ENCODE measurements at places on chromosomes 16 and 17.

DNA sequence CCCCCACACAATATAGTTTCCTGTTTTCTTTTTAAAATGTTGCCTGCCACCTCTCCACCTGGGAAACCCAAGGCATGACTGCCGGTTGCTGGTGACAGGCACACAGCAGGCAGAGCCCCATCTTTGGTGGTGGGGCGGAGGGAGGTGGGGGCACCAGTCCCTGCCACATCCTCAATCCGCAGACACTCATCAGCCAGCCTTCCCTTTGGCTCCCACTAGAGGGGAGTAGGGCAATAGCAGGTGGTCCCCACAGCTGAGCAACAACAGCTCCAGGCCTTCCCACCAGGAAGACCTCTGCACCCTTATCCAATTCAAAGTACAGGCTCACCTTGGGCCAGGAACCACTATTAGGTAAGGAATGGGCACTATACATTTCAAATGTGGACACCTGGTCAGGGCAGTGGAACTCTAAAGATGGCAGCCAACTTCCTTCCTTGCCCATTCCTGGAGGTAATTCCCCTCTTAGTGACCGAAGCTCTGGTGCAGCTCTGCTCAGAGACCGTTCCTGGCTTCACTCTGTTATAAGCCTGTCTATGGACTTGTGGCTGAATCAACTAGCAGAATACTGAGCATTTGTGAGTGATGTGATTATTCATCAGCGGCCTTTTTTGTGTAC lies 13.9 kb downstream of the RECQL5 start:
- DNase-seq = no peak

GRCh38 chr16:81492311-81492761 lies 47.7 kb downstream of the CMIP start:
- no peak for DNase-seq

GRCh38 chr17:28204751-28205150 lies 114.2 kb upstream of the TMEM97 start:
- no peak for DNase-seq

- DNase-seq = no peak
Measured at GRCh38 chr16:9042964-9043680, 48.3 kb upstream of the HAPSTR1 start.

DNA sequence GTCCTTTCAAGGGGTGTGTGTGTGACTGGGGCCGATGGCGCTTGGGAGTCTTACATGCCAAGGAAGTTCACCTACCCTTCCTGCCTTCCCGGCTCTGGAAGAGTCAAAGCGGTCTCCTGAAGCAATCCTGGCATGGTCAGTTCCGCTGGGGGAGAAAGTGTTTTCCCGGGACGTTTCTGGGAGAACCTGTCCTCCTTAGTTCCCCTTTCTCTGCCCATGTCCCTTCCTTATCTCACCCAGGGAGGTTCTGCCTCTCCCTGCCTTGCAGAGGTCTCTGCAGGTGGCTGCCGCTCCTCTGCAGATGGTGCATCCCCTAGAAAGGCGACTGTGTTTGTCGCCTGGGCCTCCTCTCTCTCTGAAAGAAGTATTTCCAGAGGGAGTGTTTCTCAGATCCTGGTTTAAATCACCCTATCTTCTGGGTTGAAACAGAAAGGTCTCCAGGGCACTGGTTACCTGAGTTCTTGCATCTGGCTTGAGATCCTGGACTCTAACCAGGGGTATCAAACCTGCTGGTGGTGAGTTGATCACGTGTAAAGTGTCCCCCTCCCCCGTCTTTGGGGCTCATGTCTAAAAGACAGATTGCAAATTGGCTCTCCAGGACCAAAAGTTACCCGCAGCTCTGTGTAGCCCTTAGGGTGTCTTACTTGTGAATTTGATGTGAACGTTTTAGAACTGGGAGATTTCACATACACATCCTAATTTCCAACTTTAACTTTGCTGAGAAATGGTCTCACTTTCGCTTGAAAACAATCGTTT lies 1.9 kb downstream of the PRKCB start:
- no peak for DNase-seq

- DNase-seq = no peak
Measured at GRCh38 chr17:83064021-83064731, 15.2 kb upstream of the METRNL start.

- peak; percentile 47 for DNase-seq
Measured at GRCh38 chr17:41367426-41368075, 2.1 kb downstream of the KRT33B start.

DNA sequence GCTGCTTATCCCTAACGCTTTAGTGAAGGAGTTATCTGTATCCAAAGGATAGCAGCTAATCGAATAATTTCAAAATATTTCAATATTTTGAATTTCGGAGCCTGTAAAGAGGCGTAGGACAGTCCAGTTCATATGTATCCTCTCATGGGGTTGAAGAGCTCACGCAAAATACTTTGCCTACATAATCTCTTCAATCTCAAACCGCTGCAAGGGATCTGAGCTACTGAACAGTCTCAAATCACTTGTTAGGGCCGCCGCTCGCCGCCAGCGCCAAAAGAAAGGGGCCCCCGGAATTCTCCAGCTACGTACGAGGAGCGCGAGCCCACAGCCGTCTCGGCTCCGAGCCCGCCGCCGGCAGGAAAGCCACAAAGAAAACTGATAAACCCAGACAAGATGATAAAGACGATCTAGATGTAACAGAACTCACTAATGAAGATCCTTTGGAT lies 601 bp upstream of the RFWD3 start:
- no peak for DNase-seq

GRCh38 chr17:38958756-38959155 lies 8.4 kb downstream of the FBXO47 start:
- no peak for DNase-seq

- no peak for DNase-seq
Measured at GRCh38 chr17:68289473-68289872, 1.5 kb downstream of the SLC16A6 start.

- no peak for DNase-seq
Measured at GRCh38 chr17:63623786-63624530, 1.7 kb downstream of the MAP3K3 start.

GRCh38 chr17:34672176-34672785 lies 92.9 kb downstream of the TMEM132E start:
- DNase-seq = no peak

GRCh38 chr17:73420897-73421296 lies 109.1 kb upstream of the CDC42EP4 start:
- DNase-seq = peak; percentile 50

DNA sequence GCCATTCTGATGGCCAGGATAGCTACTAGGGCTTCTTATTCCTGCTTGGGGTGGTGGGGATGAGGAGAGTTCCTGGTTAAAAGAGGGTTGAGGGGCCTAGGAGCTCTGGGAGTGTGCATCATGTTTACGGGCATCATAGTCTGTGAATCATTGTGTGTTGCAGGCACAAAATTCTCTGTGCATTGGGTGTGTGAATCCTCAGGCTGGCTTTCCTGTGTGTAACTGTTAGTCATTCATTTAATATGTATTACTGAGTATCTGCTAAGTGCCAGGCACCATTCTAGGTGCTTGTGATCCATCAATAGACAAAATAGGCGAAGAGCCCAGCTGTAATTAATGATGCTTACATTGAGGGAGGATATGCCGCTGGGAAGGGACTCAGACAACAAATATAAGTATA lies 5.8 kb downstream of the PPY start:
- DNase-seq = no peak

DNA sequence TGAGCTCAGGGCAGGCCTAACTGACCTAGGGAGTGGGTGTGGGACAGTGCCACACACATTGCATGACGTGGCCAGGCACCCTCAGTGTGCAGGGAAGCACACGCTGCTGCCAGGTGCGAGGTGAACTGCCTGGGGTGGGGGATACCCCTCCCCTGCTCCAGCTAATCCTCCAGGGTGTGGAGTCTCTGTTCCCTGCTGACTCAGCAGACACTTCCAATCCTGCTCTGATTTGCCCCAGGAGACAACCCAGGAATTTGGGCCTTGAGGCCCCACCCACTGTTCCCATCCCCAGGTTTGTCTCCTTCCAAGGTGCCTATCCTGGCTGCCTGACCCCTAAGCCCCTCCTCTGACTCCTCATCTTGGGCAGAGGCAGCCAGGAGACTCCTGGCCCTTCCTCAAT lies 10.7 kb downstream of the DLX3 start:
- DNase-seq = no peak

GRCh38 chr17:81481073-81481799 lies 31.4 kb downstream of the ACTG1 start:
- DNase-seq = no peak

DNA sequence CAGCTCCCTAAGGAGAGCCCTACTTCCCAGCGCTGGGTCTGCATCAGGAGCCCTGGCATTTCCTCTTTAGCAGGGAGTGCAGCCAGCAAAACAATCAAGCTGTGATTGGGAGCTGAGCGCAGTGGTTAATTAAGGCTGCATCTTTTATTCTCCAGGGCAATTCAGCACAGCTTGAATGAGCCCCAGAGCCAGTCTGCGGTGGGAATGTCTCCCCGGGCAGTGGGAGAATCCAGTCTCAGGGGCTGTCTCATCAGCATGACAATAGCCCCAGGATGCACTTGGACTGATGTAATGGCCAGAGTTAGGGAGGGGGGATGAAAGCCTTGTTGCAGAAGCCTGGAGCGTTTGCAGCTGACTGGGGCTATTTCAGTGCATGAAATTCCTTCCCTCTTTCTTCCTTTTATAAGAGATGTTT lies 292.6 kb upstream of the SOX9 start:
- DNase-seq = no peak

DNA sequence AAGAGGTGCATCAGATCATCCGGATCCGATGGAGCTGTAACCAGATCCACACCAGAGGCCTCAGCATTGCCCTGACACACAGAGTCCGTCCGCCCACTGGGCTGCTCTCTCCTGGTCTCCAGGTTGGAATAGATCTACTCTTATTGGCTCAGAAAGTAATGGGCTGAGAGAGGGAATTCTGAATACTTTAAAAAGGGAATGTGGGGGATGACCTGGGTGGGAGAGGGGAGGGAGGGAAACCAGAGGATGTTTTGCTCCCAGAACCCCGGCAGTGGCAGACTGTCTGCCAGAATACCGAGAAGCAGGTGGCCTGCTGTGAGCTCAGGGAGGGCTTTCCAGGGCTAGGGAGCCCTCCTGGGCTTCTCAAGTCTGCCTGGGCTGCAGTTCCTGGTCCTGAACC lies 126.5 kb downstream of the ENGASE start:
- DNase-seq = no peak

GRCh38 chr17:48126532-48126850 lies 18.9 kb downstream of the SNX11 start:
- DNase-seq = no peak

- DNase-seq = no peak
Measured at GRCh38 chr17:37389160-37389559, 13.4 kb downstream of the C17orf78 start.

DNA sequence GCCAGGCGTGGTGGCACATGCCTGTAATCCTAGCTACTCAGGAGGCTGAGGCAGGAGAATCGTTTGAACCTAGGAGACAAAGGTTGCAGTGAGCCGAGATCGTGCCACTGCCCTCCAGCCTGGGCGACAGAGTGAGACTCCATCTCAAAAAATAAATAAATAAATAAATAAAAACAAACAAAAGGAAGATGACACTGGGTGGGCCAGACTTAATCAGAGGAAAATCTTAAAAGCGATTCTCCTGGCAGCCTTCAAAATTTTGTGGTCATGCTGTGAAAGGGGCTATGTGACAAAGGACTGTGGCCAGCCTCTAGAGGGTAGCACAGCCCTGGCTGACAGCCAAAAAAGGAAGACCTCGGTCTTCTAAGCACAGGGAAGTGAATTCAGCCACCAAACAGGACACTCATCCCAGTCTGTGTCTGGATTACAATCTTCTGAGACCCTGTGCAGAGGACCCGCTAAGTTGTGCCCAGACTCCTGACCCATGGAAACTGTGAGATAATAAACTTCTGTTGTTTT lies 391.1 kb downstream of the CNTNAP4 start:
- no peak for DNase-seq

DNA sequence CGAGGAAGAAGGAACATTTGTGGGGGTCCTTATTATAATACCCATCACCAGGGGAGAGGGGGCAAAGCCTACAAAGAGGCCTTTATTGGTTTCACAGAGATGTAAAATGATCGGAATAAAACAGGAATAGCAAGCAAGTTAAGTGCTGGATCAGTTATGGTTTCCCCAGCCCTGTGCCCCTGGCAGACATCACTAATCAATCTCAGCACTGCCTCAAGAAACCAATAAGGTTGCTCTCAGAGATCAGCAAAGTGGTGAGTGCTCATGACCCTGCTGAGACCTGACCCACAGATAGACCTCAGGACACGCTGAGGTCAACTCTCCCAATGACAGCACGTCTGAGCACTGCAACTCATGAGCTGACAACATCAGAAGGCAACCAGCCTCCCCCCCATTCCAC lies 66.3 kb downstream of the ZNF423 start:
- DNase-seq = no peak

GRCh38 chr17:80002690-80003490 lies 32.8 kb downstream of the TBC1D16 start:
- DNase-seq = no peak

GRCh38 chr17:62966426-62967204 lies 580 bp downstream of the TANC2 start:
- DNase-seq = peak; percentile 38

- DNase-seq = no peak
Measured at GRCh38 chr17:47785538-47786123, 36.0 kb downstream of the OSBPL7 start.

DNA sequence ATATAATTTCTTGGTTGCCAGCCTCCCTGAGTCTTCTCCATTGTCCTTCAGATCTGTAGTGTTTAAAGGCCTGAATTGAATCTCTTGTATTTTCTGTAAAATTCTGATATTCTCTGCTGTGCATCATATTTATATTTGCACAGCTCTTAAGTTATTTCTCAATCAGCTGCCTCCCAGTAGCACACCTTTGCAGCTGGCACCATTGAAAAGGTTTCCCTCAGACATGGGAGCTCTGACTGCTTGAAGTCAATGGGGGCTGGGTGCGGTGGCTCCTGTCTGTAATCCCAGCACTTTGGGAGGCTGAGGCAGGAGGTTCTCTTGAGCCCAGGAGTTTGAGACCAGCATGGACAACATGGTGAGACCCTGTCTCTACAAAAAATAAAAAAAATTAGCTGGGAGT lies 40.4 kb downstream of the PITPNC1 start:
- DNase-seq = no peak

DNA sequence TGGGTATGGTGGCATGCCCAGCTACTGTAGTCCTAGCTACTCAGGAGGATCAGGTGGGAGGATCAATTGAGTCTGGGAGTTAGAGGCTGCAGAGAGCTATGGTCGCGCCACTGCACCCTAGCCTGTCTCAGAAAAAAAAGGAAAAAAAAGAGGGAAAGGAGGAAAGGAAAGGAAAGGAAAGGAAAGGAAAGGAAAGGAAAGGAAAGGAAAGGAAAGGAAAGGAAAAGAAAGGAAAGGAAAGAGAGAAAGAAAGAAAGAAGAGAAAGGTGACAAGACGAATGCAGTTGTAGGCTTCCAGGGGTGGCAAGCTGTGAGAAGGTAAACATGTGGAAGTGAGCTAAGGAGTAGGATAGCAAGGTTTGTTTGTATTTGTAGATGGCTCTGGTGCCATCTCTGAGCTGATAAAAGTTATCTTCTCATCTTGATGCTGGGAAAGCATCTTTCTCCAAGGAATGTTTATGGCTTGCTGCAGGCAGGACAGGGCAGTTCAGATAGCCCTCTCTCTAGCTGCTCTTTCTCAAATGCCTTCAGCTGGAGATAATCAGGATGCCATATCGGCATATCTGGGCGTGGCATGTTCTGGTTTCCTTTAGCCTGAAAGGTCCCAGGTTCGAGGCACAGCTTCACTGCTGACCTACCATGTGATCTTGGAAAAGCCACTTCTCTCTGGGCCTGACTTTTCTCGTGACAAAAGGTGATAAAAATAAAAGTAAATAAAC lies 2.8 kb upstream of the NOS2 start:
- no peak for DNase-seq

All from 8988T (cell line).